ENCODE measurements at places on chromosomes 1 and 21.

DNA sequence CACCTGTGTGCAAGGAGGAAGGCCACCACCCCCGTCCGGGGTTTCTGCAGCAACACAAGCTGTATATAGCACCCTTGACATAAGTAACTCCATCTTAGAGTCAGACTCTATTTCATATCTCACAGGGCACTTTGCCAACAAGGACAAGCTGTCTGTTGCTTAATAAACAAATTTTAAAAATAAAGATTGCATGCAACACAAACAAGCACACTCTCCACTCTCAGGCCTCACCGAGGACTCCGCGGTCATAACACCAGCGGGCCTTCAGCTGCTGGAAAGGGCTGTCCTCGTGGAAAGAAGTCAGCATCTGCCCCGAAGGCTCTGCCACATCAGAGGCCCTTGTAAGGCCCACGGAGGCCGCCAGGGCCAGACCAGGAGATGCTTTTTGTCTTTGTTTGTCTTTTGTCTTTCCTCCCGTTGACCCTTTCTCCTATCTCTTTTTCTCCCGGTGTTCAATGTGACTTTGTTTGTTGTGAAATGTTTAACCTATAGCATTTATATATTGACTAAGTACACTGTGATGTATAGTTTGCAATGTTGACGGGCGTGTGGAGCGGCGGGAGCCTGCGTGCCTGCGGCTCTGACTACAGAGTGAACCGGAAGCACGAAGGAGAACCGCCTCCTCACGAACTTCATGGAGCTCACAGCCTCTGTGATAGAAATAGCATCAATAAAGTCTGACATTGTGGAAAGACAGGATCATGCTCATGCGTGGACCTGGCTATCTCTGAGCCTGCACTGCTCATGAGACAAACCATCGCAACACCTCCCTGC is 24.1 kb downstream of the MEGF6 start:
- no peak for DNase-seq

DNA sequence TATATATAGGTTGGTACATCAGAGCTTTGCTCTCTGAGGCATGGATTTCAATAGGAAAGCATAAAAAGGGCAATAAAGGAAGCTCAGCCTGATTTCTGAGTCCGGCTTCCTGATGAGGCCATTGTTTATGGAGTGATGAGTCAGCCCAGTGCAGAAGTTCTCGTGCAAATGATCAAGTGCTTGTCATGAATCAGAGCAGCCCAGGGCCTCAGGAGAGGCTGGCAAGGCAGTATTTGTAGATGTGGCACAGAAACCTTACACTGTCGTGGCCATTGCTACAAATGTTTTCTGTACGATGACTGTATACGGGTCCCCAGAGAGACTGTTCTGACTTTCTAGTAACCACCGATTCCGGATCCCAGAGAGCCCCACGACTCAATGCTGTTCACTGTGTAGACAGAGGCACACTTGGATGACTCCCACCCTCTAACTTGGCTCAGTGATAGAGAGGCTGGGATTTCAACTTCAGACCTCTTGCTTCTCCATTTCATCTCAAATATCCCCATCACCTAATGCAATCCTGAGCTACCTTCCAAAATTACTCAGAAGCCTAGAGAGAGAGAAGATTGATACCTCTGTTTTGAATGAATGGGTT is 26.8 kb downstream of the UMODL1 start:
- no peak for DNase-seq

DNA sequence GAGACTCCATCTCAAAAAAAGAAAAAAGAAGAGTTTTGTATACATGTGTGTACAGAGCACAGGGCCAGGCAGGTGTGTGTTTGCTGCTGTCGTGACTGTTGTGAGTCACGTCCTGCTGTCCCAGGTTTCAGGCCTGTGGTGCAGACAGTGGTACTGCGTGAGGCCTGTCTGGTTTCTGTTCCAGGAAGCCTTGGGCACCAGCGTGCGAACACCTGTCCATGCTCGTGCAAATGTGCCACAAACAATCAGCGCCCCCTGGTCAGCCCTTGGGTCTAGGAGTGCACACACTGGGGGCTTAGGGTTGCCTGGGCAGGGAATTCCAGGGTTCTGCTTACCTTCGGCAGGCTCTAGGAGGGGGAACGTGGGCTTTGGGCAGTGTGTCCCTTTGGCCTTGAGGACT is 16.9 kb downstream of the GPR157 start:
- DNase-seq: no peak

DNA sequence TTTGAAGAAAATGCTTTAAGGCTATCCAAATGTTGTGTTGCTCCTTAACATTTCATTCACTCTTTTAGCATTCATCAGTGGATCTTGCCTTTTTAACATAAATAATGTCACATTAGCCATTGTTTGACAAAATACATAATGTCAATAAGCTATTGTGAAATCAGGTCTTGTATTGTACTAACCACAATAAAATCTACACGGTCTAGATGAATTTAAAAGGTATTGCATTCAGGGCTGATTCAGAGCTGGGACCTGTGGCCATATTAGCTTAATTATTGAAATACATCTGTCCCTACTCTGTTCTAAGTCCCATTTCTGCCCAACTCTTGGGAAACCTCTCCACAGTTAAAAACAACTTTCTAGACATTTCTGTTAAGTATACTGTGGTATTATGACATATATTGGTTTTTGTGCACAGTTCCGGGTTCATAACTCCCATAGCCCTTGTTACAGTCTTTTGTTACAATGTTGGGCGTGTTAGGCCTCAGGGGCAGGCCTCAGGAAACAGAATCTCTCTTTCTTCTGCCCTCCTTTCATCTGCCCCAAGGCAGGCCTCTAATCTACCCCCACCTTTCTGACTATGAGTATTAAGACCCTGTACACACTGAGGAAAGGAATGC is 44.7 kb upstream of the CITED4 start:
- DNase-seq: no peak

- no peak for DNase-seq
Measured at GRCh38 chr1:27397110-27397509, 4.7 kb downstream of the GPR3 start.

DNA sequence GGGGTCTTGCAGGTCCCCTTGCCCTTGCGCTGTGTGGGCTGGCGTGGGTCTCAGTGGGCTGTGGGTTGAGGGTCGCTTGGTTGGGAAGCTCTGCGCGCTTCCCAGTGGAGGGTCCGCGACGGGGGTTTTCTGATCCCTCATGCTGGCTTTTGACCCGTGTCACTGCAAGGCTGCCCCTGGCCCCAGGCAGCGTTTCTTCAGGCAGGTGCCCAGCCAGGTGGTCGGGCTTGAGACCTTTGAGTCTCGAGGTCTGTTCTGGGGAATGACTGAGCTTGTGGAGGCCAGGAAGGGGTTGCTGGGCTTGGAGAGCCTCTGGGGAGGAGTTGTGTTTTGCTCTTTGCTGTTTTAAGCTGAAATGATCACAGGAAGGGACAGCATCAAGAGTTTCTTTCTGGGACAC is 5.3 kb downstream of the SKI start:
- no peak for DNase-seq

DNA sequence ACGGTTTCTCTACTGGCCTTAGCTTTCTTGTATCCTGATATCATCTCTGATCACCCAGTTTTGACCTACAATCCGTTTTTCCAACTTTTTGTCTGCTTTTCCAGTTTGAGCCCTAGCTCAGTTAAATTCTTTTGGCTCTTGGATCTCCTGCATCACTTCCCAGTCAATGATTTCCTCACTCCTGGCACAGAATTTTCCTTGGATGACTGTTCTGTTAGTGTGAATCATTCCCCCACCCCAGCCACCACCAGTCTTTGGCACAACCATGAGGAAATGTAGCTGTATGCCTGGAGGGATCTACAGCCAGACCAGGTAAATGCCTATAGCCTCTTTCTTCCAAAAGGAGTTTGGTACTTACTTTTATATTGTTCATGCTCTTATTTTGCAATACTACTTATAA is 187.2 kb upstream of the PTGFR start:
- DNase-seq: no peak

DNA sequence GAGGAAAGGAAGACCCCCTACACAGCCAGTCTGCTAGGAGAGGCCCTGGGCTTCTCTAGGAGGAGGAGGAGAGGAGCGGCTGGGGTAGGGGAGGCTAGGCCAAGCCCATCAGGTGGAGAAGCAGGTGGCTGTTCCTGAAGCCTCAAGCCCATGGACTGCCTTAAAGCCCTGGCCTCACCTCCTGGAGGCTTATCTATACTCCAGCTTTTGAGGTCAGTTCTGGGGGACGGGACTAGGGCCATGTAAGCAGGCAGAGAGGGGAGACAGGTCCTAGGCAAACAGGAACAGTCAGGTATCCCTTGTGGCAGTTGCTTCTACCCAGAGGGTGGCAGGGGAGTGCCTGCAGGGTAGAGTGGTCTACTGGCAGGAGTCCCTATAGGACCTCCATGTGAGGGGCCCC is 40.6 kb downstream of the KCNC4 start:
- no peak for DNase-seq

DNA sequence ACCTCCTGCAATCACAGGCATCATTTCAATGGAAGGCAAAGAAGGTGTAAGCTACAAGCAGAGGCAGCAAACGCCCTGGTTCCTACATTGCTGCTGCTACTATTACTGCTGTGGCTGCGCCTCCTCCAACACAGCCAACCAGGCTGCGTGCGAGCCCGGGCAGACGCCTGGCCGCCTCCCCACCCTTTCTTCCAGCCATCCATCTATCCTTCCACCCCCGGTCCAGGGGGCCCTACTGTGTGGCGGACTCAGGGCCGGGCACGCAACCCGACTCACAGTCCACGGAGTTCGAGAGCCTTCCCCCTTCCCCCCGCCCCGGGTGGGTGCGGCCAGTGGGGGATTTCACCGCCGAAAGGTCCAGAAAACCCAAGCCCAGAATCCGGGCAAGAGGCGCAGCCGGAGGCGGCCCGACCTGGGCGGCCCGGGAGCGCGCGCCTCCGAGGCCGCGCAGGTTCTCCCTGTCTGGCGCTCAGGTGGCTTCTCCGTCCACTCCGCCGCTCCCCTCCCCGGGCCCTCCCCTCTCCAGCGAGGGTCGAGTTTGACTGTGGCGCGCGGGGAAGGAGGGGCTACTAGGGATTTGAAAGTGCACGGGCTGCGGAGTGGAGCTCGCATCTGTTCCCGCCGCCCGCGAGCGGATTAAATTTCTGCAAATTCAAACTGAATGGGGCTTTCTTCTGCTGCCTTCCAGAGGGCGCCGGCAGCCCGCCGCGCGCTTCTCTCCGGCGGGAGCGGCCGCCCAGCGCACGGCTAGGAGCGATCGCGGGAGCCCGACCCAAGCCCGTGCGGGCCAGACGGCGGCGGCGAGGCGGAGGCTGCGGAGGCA is at the start of gene HUNK:
TSS of gene HUNK (plus strand) at position 569 of the 823 bp plus-strand sequence. CDS start 655 bp downstream, outside the sequence.
- no peak for DNase-seq

DNA sequence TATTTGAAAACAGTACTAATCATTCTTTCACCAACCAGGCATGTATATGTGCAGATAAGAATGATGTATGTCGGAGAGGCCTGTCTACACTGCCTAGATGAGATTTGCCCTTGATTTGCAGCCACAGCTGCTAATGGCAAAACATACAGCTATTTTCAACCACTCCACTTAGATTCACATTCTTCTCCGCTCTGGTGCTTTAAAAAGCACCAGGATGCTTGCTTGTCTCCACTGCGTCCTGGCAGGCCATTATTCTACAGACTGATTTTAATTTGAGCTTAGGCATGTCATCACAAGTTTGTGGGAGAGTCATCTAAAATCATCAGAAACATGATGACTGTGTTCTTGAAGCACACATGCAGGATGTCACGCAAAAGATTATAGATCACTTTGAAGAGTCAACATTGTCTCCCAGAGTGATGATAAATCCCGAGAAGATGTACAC is 119.0 kb upstream of the NRIP1 start:
- DNase-seq: no peak

DNA sequence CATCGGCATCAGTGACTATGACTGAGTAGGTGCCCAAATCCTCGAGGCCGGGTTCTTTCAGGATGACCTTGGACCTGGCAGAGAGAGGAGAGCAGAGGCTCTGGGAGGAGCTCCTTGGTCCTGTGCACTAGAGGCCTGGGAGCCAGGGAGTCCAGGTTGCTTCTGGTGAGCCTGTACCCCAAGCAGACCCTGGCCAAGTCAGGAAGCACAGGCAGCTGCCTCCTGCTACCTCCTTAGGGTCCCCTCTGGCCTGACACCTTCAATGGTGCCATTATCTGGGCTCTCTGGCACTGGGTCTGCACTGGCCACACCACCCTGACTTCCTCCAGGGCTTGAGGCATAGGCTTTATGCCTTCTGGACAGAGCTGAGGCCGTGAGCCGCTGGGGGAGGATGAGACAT is 37.7 kb downstream of the MYOM3 start:
- no peak for DNase-seq

DNA sequence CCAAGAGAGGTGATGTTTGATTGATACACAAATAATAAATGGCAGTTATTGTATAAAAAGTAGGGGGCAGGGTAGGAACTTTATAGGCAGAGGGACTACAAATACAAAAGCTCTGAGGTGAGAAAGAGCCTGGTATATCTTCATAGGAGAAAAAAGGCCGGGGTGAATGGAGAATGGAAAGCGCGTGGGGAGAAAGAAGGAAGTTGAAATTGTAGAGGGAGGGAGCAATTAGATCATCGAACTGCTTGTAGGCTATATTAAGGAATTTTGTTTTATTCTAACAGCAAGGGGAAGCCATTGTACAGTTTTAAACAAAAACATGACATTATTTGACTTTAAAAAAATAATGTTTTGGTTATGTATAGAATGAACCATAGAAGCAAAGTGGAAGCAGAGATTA is 147.4 kb downstream of the PDE4B start:
- no peak for DNase-seq

Data from activated gamma-delta T cell (primary cell).